ENCODE measurements at places on chromosomes 6 and 20.

- peak; percentile 41 for DNase-seq
Measured at GRCh38 chr6:83429857-83430610, 817 bp downstream of the ME1 start.

DNA sequence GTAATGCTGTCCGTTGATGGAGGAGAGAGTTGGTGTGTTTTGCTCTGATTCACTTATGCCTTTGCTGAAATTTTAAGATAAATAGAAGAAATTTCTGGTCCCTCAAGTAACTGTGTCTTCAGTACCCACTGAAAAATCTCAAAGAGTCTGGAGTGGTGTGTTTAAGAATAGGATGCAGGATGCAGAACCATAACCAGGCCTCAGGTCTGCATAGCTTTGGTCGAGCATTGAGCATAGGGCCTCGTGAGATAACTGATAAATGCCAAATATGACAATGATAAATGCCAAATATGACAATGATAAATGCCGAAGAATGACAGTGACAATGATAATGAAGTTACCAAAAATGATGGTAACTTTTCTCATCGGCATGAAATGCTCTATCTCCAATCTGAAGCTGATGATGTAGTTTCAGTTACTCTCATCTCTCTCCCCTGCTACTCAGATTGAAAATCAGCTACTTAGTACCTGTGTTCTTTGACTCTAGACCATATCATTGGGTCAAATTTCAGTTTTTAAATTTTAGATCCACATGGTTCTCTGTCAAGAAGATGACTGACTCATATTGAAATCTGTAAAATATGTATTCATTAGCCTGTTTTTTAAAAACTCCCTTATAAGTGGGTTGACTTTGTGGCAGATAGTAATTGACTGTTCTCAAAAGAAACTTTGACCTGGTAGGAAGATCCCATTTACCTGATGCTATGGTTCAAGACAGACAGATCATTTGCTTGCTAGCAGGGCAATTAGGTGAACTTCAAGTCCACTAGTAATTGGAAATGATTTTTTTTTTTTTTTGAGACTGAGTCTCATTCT is 96.6 kb downstream of the SLC16A10 start:
- no peak for DNase-seq

DNA sequence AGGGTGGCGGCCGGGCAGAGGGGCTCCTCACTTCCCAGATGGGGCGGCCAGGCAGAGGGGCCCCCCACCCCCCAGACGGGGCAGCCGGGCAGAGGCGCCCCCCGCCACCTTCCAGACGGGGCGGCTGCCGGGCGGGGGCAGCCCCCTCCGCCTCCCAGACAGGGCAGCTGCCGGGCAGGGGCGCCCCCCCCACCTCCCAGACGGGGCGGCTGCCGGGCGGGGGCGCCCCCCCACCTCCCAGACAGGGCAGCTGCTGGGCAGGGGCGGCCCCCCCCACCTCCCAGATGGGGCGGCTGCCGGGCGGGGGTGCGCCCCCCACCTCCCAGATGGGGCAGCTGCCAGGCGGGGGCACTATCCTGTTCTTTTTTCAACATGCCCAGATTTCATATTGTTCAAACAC is 78.2 kb upstream of the DST start:
- DNase-seq: no peak

GRCh38 chr6:52361414-52361944 is 472 bp upstream of the PAQR8 start:
- DNase-seq: no peak

DNA sequence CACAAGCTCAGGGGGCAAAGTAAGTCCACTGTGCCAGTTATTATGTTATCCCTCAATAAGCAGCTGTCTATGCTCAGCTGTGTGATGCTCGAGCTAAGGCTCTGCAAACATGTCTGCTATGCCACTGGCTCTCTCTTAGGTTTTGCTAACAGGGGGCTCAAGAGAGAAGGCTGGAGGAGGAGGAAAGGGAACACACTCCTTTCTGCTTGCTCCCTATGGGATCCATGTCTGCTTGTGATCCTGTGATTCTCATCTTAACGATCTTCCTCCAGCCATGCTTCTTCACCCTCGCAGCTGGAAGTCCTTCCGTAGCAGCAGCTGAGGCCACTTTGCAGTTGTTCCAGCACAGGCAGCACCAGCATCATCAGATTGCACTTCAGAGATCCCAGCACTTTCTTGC is 37.0 kb upstream of the IGF2R start:
- no peak for DNase-seq

DNA sequence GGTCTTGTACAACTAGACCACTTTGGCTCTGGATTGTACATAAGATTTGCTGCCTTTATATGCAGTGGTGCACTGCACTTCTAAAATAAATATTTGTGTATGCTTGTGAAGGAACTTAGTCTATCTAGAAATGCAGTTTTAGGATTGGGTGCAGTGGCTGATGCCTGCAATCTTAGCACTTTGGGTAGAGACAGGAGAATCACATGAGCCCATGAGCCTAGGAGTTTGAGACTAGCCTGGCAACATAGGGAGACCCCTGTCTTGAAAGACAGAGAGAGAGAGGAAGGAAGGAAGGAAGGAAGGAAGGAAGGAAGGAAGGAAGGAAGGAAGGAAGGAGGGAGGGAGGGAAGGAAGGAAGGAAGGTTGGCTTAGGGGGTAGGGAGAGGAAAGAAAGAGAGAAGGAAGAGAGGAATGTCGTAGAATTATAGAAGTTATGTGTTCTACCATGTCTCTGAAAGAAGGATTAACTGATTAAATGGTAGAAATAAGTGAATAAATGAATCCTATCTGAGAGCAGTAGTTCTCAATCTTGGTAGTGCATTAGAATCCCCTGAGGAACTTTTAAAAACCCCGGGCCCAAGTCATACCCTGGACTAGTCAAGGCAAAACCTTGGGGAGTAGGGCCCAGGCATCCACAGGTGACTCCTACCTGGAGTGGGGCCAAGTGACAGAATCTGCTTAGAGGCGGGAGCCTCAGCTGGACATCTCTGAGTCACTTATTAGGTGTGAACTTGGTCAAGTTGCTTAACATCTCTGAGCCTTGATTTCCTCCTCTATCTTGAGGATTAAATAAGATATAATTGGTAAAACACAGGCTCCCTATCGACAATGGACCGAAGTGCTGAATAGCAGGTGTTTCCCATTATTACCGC is 130.3 kb downstream of the ZNF217 start:
- DNase-seq: no peak

- DNase-seq: no peak
Measured at GRCh38 chr6:144321839-144322591, 36.9 kb downstream of the UTRN start.

DNA sequence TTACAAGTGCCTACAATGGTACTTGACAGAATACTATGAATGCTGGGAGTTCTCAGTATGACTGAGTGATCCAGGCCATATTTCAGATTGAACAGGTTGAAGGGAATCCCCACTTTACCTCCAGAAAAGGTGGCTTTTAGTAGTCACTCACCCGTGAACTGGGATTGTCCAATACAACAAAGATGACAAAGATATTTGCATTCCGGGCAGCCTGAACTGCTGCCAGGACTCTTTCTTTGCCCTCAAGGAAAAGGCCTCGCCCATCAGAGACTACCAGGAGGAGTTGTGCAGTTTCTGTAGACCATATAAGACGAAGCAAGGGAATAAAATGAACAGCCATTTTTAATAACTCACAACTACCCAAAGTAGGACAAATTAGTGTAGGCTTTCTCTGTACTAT is 6.3 kb upstream of the LYRM2 start:
- DNase-seq: no peak

- no peak for DNase-seq
Measured at GRCh38 chr6:56382416-56382940, 135.1 kb upstream of the COL21A1 start.

- no peak for DNase-seq
Measured at GRCh38 chr20:858011-858410, 24.5 kb downstream of the FAM110A start.

GRCh38 chr6:63813566-63814120 is 178.0 kb downstream of the PHF3 start:
- no peak for DNase-seq

DNA sequence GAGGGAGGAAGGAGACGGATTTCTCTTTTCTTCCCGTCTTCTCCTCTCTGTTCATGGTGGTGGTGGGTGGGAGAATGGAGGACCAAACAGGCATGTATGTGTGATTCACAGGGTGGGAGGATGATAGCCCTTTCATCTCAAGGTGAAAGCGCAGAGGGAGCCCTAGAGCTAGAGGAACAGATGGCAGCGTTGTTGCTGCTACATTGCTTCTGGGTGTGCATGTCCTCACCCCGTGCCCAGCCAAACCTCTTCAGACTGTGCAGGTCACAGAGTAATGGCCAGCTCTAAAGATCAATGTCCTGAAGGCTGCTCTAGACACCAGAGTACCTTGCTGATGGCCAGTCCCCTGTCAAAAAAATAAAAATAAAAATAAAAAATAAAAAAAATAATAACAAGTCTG is 301.8 kb downstream of the TBC1D7 start:
- no peak for DNase-seq

GRCh38 chr6:46407776-46408530 is 83.3 kb downstream of the RCAN2 start:
- DNase-seq: no peak

GRCh38 chr6:113281431-113281830 is 575.7 kb upstream of the MARCKS start:
- no peak for DNase-seq

DNA sequence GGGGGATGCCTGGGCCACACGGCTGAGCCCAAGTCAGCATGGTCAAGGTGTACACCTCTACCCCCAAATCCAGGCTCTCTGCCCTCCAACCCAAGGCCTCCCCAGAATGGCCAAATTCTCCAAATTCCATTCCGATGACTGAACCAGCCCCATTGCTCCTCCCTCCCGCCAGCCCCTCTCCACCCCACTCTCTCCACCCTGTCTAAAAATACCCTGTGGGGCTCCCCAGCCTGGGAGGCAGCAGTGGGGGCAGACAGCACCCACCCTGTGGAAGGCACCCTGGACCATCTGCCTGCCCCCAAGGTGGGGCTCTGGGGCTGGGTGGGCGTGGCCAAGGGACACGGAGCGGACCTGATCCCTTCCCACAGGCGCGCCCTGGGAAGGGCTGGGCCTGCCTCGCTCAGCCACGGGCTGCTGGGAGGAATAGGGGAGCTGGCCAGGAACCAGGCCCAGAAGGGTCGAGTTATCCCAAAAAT is 11.4 kb downstream of the TEAD3 start:
- DNase-seq: no peak

DNA sequence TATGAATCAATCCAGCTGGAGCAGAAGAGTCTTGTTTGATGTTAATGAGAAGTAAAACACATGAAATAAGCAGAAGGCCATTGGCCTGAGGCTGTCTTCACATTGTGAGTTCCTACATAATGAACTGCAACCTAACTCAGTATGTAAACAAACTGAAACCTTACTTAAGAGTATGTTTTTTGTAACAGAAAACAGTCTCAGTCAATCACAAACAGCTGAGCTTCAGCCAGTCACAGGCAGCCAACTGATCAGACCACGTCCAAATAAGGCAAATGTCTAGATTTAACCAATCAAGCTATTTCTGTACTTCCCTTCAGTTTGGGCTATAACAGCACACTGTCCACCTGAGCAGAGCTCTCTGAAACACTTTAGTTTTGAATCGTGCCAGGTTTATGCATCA is 234.7 kb downstream of the TRDN start:
- no peak for DNase-seq

GRCh38 chr6:70563530-70563929 is 3.2 kb upstream of the SDHAF4 start:
- DNase-seq: no peak

DNA sequence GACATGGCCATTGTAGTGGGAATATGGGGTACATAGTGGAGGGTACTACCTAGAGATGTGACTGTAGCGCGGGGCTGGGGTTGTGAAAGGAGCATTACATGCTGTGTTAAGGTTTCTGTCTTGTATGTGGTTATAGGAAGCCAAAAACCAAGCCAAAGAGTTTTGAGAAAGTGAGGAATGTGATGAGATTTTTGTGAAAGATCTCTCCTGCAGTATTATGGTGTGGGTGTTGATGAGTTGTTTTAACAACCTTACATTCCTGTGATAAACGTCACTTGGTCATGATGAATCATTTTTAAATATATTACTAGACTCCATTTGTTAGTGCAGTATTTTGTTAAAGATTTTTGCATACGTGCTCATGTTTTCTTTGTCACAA is 48.9 kb downstream of the ZFAND3 start:
- DNase-seq: peak; percentile 54

DNA sequence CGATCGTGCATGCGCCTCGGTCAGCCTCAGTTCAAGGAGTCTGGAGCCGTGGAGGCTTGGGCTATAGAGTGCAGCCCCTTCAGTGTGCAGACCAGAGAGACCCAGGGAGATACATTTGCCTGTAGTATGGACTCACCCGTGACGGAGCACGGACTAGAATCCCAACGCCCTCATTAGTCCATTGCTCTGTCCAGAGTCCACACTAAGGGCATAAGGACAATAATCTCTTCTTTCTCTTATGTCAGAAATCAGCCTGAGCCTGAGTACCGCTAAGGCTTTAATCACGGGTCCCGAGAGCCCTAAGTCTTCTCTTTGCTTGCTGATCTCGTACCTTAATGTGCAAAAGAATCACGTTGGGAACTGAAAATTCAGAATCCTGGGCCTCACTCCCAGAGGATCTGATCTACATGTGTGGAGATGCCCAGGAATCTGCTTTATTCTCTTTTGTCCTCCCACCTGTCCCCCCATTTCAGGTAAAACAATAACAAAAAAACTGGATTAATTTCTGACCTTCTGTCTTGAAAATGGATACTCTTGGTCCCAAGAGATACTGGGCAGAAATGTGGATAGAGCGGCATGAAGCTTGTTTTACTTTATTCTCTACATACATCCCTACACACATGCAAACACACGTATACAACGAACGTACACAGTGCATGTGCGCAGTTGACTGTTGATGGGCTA is 671 bp downstream of the BPHL start:
- no peak for DNase-seq

- DNase-seq: no peak
Measured at GRCh38 chr6:1971612-1972011, 273.8 kb downstream of the GMDS start.

GRCh38 chr6:128492386-128492785 is 28.0 kb downstream of the PTPRK start:
- no peak for DNase-seq

DNA sequence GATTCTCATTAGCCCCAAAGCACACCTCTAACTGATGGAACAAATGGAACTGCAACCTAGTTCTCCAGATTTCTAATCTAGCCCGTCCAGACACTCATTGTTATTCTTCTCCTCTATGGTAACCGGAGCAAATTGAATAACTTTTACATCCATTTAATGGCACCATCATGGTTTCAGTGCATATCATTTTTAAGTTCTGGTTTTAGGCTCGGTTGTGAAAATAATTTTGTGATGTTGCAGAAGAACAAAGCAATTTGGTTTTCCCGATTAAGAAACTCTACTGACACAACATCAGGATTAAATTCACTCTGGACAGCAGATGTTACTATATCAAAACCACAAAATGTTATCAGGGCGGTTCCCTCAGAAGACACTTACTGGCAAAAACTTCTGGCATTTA is 42.5 kb upstream of the HBS1L start:
- no peak for DNase-seq

- DNase-seq: no peak
Measured at GRCh38 chr6:16391451-16391912, 153.1 kb downstream of the GMPR start.

GRCh38 chr6:21386744-21387143 is 206.8 kb upstream of the SOX4 start:
- no peak for DNase-seq

Data from RCC 7860 (cell line).